Aorta (tissue), 5 donors: ENCODE measurements at places on chromosomes 4 and X.

GRCh38 chr4:25769251-25769650, 93.5 kb downstream of the SEL1L3 start:
- H3K27ac ChIP-seq: no peak overlapping the region
- no peaks in the 10 kb centered on the region for H3K27me3 ChIP-seq
- no peaks in the 10 kb centered on the region for H3K4me1 ChIP-seq
- H3K4me3 ChIP-seq: no peak overlapping the region
- H3K36me3 ChIP-seq: no peaks in the 10 kb centered on the region
- no peak for DNase-seq

- no peaks in the 10 kb centered on the region for H3K27me3 ChIP-seq
- H3K4me3 ChIP-seq: peak overlapping the region; percentile 4
- H3K27ac ChIP-seq: no peak overlapping the region
- H3K36me3 ChIP-seq: no peaks in the 10 kb centered on the region
- H3K4me1 ChIP-seq: no peaks in the 10 kb centered on the region
These were observed 112.6 kb upstream of the FAM9A start for GRCh38 chrX:8913655-8914409.

DNA sequence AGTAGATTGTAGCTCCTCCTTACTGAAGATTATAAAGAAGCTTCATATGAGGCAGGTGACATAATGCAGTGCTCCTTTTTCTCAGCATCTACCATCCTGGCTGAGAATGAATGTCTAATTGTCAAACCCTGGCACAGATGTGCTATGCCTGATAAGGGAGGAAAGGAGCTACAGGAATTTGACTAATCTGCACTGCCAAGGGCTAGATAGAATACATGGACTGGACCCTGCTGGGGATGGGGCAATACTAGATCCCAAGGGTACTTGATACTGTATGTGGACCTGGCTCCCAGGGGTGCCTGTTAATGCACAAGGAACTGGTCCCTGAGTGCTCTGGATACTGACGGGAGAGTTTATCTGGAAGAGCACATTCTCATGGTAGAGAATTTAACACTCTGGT, 362.2 kb upstream of the EMCN start:
- no peak for DNase-seq
- H3K36me3 ChIP-seq: no peaks in the 10 kb centered on the region
- no peaks in the 10 kb centered on the region for H3K4me1 ChIP-seq
- H3K4me3 ChIP-seq: no peak overlapping the region
- H3K27me3 ChIP-seq: no peaks in the 10 kb centered on the region

- DNase-seq: peak; percentile 29
- no peaks in the 10 kb centered on the region for H3K36me3 ChIP-seq
- H3K4me1 ChIP-seq: no peaks in the 10 kb centered on the region
- H3K27ac ChIP-seq: no peak overlapping the region
These were observed 18.4 kb upstream of the RNF4 start for GRCh38 chr4:2450394-2451035.

GRCh38 chrX:17361620-17362019, 13.4 kb upstream of the NHS start:
- no peak for DNase-seq
- no peaks in the 10 kb centered on the region for H3K4me1 ChIP-seq
- no peaks in the 10 kb centered on the region for H3K36me3 ChIP-seq
- H3K4me3 ChIP-seq: no peak overlapping the region
- H3K27ac ChIP-seq: no peak overlapping the region

GRCh38 chrX:135193740-135194139, 22.5 kb upstream of the CT55 start:
- H3K27me3 ChIP-seq: no peaks in the 10 kb centered on the region
- H3K36me3 ChIP-seq: no peaks in the 10 kb centered on the region

- H3K36me3 ChIP-seq: no peaks in the 10 kb centered on the region
- no peak for DNase-seq
- H3K27ac ChIP-seq: no peak overlapping the region
These were observed 128.4 kb downstream of the RNF150 start for GRCh38 chr4:141004823-141005222.

GRCh38 chr4:90951037-90951436, 823.8 kb downstream of the CCSER1 start:
- no peak overlapping the region for H3K4me3 ChIP-seq
- no peak overlapping the region for H3K27ac ChIP-seq
- no peak for DNase-seq
- H3K4me1 ChIP-seq: no peaks in the 10 kb centered on the region
- no peaks in the 10 kb centered on the region for H3K27me3 ChIP-seq

DNA sequence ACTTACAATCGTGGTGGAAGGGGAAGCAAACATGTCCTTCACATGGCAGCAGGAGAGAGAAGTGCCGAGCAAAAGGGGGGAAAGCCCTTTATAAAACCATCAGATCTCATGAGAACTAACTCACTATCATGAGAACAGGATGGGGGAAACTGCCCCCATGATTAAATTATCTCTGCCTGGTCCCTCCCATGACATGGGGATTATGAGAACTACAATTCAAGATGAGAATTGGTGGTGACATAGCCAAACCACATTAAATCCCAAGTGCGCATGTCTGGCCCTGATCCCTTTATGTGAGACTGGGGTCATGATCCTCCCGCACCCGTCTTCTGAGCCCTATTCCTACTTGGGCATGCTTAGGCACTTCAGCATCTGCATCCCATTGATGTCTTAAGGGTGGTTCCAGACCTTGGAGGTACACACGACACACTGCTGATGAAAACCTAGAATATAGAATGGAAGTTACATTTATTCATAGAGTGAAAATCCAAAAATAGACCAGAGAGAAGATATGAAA, 116.0 kb downstream of the PTTG2 start:
- H3K4me1 ChIP-seq: peaks cover 4% of the 10 kb centered on the region
- no peak overlapping the region for H3K4me3 ChIP-seq
- H3K36me3 ChIP-seq: peaks cover 3% of the 10 kb centered on the region

DNA sequence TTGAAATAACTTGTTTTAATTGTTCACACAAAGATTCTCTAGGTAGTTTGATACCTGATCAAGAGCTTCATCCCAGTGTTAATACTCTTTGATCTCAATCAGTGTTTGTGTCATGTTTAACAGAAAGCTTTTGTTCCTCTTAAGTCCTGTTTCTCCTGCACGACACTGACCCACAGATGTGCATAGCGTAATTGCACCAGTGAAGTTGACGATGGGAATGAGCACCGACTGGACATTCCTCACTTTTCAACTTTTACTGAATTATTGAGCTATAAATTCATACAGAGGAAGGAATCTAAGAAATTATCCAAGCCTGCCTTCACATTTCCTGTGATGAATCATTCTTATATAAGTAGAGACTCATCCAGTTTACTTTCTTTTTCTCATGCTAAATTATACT, 878.7 kb upstream of the TENM3 start:
- no peak for DNase-seq
- H3K27ac ChIP-seq: no peak overlapping the region
- no peaks in the 10 kb centered on the region for H3K27me3 ChIP-seq

DNA sequence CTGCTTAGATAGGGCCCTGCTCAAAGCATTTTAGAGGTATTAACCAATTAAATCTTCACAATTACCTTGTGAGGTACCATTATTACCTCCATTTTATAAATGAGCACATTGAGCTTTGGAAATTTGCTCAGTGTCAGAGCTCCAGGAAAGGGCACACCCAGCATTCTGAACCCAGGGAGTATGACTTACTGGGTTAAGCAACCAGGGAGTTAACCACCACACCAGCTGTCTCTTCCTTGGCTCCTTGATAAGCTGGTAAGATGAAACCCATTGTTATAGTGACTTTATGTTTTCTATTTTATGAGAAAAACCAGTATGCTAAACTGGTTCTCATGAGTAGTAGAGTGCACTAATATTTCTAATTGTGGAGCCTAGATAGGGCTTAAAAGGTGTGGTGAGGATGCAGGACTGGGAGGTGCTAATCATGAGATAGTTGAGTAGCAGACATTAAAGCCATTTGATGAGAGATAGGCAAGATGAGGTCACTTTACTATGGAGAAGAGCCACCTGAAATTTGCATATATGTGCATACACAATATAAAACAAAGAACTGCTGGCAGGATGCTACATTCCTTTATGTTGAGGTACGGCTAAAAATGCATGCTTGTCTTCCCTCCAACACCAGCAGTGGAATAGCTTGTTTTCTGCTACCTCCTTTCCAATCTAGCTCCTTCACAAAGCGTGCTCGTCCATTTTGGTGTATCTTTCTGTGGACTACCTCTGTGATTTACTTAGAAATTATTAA, 556.1 kb downstream of the SPRY1 start:
- no peaks in the 10 kb centered on the region for H3K4me1 ChIP-seq
- H3K36me3 ChIP-seq: no peaks in the 10 kb centered on the region
- H3K27me3 ChIP-seq: no peaks in the 10 kb centered on the region

DNA sequence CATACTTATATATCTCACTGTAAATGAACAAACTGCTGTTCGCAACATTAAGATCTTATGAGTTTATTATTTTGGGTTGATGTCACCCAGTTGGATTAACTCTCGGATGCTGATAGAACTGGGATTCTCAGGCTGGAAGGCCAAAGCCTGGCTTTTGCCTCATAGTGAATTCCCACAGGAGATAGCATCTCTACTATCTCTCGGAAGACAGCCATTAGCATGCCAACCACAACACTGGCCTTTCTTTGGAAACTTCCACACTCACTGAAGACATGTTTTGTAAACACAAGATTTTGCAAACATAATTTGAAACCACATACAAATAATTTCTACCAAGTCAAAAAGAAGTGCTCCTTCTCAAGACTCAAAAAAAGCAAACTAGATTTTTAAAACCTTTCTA, 4.5 kb upstream of the ATP6AP2 start:
- no peaks in the 10 kb centered on the region for H3K27me3 ChIP-seq
- H3K36me3 ChIP-seq: no peaks in the 10 kb centered on the region
- H3K4me3 ChIP-seq: no peak overlapping the region
- no peak for DNase-seq
- H3K27ac ChIP-seq: no peak overlapping the region
- no peaks in the 10 kb centered on the region for H3K4me1 ChIP-seq

- H3K4me3 ChIP-seq: no peak overlapping the region
- no peak overlapping the region for H3K27ac ChIP-seq
- no peaks in the 10 kb centered on the region for H3K27me3 ChIP-seq
- H3K36me3 ChIP-seq: no peaks in the 10 kb centered on the region
- no peaks in the 10 kb centered on the region for H3K4me1 ChIP-seq
These were observed 15.1 kb upstream of the CXCL13 start for GRCh38 chr4:77590482-77590881.

DNA sequence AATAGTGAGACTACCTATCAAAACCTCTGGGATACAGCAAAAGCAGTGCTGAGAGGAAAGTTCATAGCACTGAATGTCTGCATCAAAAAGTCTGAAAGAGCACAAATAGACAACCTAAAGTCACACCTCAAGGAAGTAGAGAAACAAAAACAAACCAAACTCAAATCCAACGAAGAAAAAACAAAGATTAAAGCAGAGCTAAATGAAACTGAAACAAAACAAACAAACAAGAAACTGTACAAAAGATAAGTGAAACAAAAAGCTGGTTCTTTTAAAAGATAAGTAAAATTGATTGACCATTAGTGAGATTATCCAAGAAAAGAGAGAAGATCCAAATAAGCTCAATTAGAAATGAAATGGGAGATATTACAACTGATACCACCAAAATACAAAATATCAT, 378.3 kb upstream of the NDST4 start:
- no peaks in the 10 kb centered on the region for H3K27me3 ChIP-seq
- no peak overlapping the region for H3K4me3 ChIP-seq
- no peaks in the 10 kb centered on the region for H3K4me1 ChIP-seq
- no peak overlapping the region for H3K27ac ChIP-seq
- H3K36me3 ChIP-seq: no peaks in the 10 kb centered on the region

DNA sequence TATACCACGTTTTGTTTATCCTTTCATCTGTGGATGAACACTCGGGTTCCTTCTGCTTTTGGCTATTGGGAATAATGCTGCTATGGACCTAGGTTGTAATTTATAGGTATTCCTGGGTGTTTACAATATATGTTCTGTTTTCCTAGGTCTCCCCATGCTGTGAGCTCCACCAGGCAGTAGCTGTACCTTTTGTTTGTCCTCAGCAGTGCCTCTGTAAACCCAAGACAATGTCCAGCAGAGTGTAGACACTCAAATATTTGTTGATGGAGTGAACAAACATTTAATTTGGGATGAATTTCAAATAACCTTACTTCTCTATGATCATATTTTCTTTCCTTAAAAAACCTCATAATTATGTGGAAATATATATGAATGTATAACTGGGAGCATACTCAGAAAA, 259.5 kb upstream of the BOD1L1 start:
- no peaks in the 10 kb centered on the region for H3K27me3 ChIP-seq
- no peak for DNase-seq
- H3K27ac ChIP-seq: no peak overlapping the region
- no peaks in the 10 kb centered on the region for H3K4me1 ChIP-seq
- no peak overlapping the region for H3K4me3 ChIP-seq

- no peaks in the 10 kb centered on the region for H3K27me3 ChIP-seq
- DNase-seq: no peak
- H3K4me3 ChIP-seq: no peak overlapping the region
- H3K27ac ChIP-seq: no peak overlapping the region
- H3K4me1 ChIP-seq: no peaks in the 10 kb centered on the region
These were observed 116.4 kb upstream of the IGSF1 start for GRCh38 chrX:131405497-131405896.

DNA sequence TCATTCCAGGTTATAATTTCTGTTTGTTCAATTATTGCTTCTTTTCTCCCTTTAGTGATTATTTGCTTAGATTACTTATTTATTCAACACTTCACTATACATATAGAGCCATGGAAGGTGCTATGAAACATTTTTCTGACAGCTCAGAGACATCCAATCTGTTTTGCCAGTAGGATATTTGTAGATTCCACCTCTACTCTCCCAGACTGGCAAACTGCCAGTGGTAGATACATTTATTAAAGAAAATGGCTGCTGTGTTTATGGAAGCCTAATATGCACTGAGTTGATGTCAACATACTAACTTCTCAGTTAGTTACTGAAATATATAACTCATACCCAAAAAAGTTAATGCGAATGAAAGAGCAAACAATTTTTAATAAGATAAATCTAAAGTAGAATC, 348.6 kb downstream of the TRAM1L1 start:
- no peak for DNase-seq
- no peak overlapping the region for H3K27ac ChIP-seq
- H3K27me3 ChIP-seq: no peaks in the 10 kb centered on the region

- H3K27me3 ChIP-seq: no peaks in the 10 kb centered on the region
- DNase-seq: no peak
- no peaks in the 10 kb centered on the region for H3K4me1 ChIP-seq
- H3K4me3 ChIP-seq: no peak overlapping the region
- no peaks in the 10 kb centered on the region for H3K36me3 ChIP-seq
- H3K27ac ChIP-seq: no peak overlapping the region
These were observed 112.1 kb downstream of the AFAP1 start for GRCh38 chr4:7827566-7827965.

- DNase-seq: no peak
- H3K4me3 ChIP-seq: no peak overlapping the region
- no peaks in the 10 kb centered on the region for H3K27me3 ChIP-seq
- H3K4me1 ChIP-seq: no peaks in the 10 kb centered on the region
These were observed 12.8 kb downstream of the NOP14 start for GRCh38 chr4:2950221-2950989.

DNA sequence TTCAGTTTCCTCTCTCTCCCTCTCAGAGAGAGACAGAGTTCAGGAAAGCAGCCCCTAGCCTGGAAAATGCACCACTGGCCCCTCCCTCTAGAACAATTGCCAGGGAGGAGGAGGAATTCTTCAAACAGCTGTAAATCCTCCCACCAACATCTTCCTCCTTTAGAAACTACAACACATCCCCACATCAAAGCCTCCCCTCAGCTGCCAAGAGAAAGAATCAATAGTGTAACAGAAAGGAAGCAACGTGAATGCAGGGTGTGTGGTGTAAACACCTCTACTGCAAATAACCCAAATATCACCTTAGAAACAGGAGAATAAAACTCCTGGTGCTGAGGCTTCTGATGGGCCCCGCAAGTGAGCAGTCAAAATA, 249.9 kb upstream of the GATB start:
- no peak overlapping the region for H3K4me3 ChIP-seq
- H3K27ac ChIP-seq: no peak overlapping the region
- no peaks in the 10 kb centered on the region for H3K27me3 ChIP-seq
